Stimulated activated CD4-positive, alpha-beta T cell treated with anti-CD3 and anti-CD28 coated beads, TNF-alpha, amount 100 ng/mL, for 4 hours (primary cell): ENCODE measurements at places on chromosomes 4 and X.

GRCh38 chr4:163440040-163440439 is 33.5 kb downstream of the TKTL2 start:
- no peak for DNase-seq

DNA sequence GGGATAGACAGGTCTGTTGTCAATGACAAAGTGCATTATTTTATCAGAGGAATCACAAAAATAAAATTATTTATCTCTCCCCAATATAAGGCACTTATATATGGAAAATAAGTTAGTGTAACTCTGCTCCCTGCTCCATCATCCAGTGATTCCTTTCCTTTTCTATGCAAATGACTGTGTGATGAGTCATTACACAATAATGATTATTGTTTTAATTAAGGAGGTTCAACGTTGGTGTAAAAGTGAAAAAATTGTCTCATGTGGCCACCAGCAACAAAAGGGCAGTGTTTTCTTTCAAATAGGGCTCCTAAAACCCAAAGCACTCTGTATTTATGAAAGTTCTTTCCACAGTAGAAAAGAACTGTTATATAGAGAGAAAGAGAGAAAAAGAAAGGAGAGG is 16.7 kb downstream of the SLC7A11 start:
- DNase-seq: no peak

DNA sequence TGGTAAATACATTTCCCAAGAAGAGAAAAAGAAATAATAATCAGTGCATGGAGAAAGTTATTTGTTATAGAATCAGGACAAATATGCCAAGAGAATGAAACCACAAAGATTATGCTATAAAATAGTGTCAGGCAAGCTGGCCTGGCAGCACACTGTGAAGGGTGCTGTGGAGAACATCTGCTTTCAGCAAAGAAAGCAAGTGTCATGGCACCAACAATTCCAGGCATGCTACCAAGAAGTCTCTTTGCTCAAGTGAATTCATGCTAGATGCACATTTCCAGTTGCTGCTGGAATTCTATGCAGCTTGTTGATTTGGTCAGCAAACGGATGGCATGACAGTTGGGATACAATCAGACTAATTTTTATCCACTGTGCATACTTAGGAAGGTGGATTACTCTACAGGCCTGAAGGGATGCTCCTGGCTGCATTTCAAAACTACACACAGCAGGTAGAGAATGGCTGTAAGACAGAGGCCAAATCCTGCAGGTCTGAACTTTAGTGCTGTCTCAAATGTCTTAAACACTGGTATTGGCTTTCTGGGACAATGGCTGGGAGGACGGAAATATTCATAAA is 154.6 kb upstream of the FAT1 start:
- no peak for DNase-seq

DNA sequence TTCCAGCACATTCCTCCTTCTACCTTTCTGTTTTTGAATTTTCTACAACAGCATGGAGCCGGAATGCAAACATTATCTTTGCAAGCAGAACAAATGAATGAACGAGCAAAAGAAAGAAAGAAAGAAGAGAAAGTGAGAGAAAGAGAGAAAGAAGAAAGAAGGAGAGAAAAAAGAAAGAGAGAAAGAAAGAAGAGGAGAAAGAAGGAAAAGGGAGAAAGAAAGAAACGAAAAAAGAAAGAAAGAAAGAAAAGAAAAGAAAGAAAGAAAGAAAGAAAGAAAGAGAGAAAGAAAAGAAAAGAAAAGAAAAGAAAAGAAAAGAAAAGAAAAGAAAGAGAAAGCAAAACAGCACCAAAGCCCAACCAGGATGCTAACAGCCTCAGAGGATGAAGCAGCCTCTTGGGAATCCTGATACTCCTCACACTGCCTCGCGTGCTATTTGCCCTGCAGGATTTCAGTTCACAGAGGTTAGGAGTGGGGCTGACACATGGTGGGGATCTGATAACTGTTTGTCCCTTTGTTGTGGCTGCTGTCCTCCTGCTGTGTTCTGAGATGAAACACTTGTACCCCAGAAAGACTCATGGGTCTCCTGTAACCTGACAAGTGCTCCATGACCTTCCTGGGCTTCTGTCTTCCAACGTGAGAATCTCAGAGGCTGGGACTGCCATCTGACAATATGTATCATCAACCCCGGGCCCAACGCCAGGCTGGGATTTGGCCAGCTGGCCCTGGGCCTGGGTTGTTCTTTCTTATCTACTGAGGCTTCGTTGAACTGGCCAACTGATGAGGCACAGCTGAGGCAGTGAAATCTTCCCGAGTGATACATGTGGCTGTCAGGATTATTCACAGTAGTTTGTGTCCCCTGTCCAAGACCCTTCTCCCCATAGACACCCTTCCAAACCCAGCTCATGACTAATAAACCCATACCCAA is 61.0 kb downstream of the SEPSECS start:
- no peak for DNase-seq

DNA sequence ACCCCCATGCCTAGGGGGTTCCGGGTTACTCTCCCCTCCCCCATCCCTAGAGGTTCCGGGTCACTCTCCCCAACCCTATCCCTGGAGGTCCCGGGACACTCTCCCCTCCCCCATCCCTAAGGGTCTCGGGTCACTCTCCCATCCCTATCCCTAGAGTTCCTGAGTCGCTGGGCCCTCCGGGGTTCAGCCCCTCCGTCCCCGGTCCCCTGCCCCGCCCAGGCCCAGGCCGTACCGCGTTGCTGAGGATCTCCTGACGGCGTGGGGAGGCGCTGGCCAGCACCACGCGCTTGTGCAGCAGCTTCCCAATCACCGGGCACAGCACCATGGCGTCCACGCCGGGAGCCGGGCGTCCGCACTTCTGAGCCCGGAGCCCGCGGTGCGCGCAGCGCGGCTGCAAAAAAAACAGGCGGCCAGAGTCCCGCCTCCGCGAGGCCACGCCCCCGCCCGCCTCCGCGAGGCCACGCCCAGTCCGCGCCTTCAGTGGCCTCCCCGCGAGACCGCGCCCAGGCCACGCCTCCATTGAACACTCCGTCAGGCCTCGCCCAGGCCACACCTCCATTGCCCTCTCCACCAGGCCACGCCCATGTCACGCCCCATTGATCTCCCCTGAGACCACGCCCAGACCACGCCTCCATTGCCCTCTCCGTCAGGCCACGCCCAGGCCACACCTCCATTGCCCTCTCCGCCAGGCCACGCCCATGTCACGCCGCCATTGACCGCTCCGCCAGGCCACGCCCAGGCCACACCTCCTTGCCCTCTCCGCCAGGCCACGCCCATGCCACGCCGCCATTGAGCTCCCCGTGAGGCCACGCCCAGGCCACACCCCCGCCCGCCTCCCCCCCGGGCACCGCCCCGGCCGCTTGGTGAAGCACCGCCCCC is at the start of gene ASMTL:
TSS of gene ASMTL (minus strand) at position 394 of the 879 bp plus-strand sequence. CDS start at position 325, 69 bp downstream.
- peak; percentile 100 for DNase-seq

DNA sequence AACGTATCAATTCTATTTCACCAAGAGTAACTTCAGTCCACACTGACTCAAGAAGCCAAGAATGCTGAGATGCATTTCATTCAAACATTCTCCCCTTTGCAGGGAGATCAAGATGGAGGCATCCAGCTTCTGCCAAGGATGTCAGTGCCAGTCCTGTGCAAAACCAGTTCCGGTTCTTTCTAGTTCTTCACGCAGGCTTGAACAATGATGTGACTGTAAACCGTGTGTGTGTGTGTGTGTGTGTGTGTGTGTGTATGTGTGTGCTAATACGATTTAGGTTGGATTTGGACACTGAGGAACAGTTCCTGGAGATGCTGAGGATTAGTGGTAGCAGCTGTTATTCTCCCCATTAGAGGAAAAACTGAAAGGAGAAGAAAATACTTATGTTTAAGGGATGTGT is at the start of gene REELD1:
TSS of gene REELD1 (plus strand) at position 301 of the 400 bp plus-strand sequence. CDS start 2,415 bp downstream, outside the sequence.
- DNase-seq: no peak

- no peak for DNase-seq
These were observed 782.5 kb downstream of the FAT4 start for GRCh38 chr4:126097155-126097799.

GRCh38 chrX:74521961-74522751 is 92.3 kb downstream of the RLIM start:
- DNase-seq: no peak

GRCh38 chr4:3418029-3418762 is 23.6 kb upstream of the HGFAC start:
- DNase-seq: no peak

- DNase-seq: no peak
These were observed 110.0 kb downstream of the HS6ST2 start for GRCh38 chrX:132848296-132848970.

- peak; percentile 18 for DNase-seq
These were observed 528 bp downstream of the FMR1 start for GRCh38 chrX:147912093-147912801.

GRCh38 chr4:877502-877901 is 51.6 kb upstream of the CPLX1 start:
- DNase-seq: no peak

- DNase-seq: no peak
These were observed 7.6 kb downstream of the TIGD4 start for GRCh38 chr4:152771741-152772533.

DNA sequence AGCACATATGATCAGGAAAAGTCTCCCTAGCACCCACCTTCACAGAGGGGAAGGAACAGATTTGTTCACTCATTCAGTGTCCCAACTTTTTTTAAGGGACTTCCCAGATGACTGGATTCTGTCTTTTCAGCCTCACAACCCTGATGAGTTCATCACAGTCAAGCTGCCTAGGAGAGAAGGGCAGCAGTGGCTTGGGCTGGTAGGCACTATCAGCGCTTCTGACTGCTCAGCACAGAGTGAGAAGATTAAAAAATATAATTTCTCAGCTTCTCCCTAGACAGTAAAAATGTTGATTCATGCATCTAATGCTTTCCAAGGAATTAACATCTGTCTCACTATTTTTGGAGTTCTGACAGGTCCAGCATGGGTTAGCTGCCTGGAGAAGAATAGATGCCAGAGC is 328.2 kb downstream of the DTHD1 start:
- DNase-seq: no peak
